ENCODE measurements at places on chromosomes 11 and 22.

GRCh38 chr11:78261367-78261766 lies 72.6 kb downstream of the USP35 start:
- DNase-seq: no peak

DNA sequence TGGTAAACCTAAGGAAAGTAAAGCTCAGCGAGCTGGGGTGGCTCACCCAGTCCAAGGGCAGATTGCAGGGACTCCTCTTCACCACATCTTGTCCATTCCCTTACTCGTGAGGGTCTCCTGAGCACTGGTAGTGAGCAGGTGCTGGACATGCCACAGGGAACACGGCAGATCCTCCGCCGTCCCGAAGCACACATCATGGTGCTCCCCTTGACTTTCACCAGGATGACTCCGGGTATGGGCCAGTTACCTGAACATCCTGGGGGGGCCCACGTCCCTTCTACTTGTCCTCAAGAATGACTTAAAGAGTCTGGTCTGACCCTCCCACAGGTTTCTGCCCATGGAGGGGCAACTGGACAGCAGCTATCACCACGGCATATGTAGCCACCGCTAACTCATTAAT lies 8.0 kb upstream of the SF1 start:
- DNase-seq: no peak

DNA sequence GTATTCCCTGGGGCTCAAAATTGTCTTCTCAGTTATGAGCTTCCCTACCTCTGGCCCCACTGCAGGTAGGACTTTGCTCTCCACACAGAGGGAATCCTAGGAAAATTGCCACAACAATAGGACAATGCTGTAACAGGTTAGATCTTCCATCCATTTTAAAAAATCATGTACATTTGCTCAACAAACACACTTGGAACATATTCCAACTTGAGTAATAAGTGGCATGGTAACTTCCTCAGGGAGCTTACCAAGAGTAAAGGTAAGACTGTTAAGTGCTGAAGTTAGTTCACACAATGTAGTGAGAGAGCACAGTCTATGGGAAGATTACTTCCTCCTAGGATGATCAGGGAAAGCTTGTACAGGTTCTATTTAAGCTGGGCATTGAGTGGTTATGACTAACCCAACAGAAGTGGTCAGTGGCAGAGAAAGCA lies 78.9 kb upstream of the BIRC3 start:
- DNase-seq: no peak

DNA sequence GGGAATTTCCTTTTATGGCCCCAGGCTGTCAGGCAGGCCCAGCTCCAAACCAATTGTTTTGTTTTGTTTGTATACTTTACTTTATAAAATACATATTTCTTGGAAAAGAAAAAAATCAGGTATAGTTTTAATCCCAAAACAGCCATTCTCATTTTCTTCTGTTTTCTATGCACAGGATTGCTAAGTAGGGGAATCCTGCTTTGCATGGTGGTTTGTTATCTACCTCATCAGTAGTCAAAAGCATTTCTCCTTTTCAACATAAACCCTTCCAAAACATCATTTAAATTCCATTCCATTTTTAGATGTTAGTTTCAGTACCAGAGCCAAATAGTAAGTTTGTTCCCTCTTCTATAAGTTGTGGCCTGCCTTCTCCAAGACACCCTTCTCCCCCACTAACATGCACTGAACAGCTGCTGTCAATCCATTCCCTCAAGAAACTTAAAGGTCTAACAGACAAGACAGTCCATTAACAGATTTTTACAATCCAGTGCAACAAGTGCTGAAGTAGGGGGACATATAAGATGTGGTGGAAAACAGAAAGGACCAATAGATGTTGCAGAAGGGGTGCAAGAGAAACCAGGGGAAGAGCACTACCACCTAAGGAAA lies 3.7 kb downstream of the ILK start:
- DNase-seq: no peak

DNA sequence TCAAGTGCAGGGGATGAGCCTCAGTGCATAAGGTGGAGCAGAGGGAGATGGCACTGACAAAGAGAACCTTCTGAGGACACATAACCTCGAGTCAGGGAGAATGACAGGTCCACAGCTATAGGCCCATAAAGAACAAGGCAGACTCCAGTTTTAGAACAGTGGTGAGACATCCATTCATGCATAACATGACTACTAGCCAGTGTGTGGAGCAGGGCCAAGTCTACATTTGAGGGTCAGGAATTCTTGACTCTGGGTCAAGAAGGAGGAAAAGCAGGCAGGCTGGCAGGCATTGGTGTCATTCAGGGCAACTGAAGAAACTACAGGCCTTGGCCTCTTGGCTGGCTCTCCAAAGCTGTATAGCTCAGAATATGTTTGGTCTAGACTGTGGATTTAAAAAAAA lies 54.9 kb downstream of the MTNR1B start:
- no peak for DNase-seq

DNA sequence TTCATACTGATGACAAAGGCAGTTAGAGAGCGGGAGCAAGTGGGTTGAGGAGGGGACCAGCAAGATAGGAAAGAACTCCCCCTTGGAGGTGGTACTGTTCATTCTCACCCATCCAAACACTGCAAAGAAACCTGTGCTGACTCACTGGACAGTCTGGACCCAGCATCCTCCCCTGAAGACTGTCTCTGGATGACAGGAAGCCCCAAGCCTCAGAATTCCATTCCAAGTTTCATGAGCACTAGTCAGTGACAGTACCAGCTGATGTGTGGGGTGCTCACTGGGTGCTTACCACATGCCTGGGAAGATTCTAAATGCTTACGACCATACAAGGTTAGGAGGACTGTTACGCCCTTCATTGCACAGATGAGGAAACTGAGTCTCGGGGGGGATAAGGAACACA lies 160.9 kb downstream of the IGLL1 start:
- no peak for DNase-seq

GRCh38 chr11:72686639-72687220 lies 12.5 kb upstream of the PDE2A start:
- DNase-seq: no peak

DNA sequence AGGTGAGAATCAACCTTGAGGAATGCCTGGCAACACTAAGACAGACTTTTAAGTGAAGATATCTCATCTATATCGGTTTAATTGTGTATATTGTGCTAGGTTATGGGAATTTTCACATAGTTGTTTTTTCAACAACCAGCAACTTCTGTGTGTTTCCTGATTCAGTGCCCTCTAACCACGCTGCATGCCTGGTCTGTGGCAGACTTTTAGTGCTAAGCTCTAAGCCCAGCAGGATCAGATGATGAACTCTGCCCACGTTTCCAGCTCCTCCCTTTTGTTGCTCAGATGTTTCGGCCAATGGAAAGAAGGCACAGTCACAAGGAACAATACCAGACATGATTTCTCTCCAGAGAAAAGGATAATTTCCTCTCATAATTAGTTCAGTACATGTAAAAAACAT lies 1.4 kb upstream of the VWA5A start:
- DNase-seq: no peak

GRCh38 chr11:76744186-76745043 lies 38.7 kb upstream of the TSKU start:
- DNase-seq: no peak

GRCh38 chr11:68387840-68388239 lies 72.7 kb upstream of the PPP6R3 start:
- no peak for DNase-seq

GRCh38 chr11:94563176-94563847 lies 3.9 kb upstream of the PIWIL4 start:
- no peak for DNase-seq

GRCh38 chr11:65401073-65401802 lies 14.8 kb downstream of the FRMD8 start:
- no peak for DNase-seq

DNA sequence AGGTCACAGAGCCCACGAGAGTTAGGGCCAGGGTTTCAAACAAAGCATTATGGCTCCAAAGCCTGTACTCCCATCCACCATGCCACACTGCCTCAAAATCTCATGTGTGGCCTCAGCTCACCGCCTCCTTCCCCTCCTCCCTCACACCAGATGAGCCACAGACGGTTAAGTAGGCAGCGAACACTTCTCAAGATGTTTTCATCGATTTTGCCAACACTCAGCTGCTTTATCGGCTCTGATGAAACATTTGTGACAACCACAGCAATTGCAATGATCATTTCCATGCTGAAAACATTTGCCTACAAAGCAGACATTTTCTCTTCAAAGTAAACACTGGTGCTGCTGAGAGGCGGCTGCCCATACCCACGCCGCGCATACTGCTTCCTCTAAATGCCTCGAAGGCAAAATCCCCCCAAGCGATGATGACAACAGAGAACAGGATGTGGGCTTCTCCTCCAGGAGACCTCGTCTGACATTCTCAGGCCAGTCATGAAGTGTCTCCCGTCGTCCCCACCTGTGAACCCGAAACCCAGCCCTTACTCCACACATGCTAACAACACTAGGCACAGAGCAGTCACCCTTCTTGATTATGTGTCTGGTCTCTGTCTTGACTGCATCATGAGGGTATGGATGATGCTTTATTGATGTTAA lies 599.2 kb downstream of the SOX6 start:
- DNase-seq: no peak

- DNase-seq: peak; percentile 90
Measured at GRCh38 chr11:66883016-66883965, 26.4 kb downstream of the LRFN4 start.

- peak; percentile 20 for DNase-seq
Measured at GRCh38 chr11:85182441-85183387, 444.4 kb downstream of the DLG2 start.

DNA sequence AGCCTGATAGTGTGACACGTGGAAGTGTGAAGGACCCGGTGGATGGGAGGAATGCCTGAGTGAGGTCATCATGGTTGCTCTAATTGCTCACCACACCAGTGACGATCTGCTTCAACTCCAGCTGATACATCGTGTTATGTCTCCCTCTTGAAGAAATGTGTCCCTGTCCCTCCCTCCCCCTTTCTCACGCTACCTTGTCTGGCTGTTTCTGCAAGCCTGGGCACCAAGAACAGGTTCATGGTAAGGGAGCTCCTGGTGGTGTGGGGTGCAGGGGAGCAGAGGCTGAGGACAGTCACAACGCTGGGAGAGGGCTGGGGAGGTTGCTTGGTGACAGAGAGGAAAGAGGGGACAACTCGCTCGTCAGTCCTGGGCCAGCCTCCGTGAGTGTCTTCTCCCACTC lies 413.4 kb downstream of the SOX6 start:
- no peak for DNase-seq

- no peak for DNase-seq
Measured at GRCh38 chr11:82796998-82797961, 63.6 kb upstream of the FAM181B start.

DNA sequence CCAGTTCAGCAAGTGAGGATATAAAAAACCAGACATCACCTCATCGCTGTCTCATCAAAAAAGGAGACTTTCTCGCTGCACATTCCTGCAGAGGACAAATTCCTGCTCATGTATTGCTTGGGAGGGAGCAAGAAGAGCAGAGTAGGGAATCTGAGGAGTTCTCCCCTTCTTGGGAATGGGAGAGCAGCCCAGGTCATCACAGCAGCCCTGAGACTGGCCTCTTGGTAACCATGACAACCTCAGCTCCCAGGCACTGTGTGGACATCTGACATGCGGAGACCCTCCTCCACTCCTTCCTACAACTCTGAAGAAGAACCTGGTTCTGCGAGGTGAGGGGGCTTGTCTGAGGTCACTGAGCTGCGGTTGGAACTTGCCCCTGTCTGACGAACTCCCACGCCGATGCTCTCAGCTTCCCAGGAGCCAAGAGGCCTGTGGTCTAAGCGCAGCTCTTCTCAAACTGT lies 17.9 kb downstream of the RFPL1 start:
- DNase-seq: no peak

DNA sequence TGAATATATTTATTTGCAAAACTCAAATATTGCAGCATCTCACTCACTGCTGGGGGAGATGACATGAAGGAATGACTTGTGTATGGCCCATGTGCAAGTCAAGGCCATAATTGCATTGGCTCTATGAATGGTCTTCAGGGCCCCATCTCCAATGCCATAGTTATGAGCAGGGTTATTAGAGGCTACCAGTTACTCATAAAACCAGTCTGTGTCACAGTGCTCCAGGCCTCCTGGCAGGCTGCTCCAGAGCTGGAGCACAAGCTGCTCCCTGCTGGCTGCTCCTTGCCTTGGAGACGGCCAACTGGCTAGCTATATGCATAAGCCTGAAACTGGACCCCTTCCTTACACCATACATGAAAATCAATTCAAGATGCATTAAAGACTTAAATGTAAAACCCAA lies 145.7 kb downstream of the TRPC6 start:
- DNase-seq: no peak

- DNase-seq: no peak
Measured at GRCh38 chr11:122749005-122749687, 89.2 kb upstream of the CRTAM start.

DNA sequence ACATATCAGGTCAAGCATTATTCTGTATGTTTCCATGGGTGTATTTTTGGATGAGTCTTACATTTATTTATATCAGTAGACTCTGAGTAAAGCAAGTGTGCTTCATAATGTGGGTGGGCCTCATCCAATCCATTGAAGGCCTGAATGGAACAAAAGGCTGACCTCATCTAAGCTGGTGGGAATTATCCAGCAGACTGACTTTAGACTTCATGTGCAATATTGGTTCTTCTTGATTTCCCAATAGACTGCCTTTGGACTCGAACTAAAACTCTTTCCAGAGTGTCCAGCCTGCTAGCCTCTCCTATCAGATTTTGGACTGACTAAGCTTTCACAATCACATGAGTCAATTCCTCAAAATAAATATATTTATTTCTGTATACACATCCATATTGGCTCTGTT lies 116.2 kb downstream of the KIF18A start:
- DNase-seq: no peak

- DNase-seq: no peak
Measured at GRCh38 chr22:48366056-48366455, 1461.6 kb downstream of the BRD1 start.

GRCh38 chr22:38413085-38414008 lies 41.7 kb downstream of the KCNJ4 start:
- DNase-seq: peak; percentile 75

DNA sequence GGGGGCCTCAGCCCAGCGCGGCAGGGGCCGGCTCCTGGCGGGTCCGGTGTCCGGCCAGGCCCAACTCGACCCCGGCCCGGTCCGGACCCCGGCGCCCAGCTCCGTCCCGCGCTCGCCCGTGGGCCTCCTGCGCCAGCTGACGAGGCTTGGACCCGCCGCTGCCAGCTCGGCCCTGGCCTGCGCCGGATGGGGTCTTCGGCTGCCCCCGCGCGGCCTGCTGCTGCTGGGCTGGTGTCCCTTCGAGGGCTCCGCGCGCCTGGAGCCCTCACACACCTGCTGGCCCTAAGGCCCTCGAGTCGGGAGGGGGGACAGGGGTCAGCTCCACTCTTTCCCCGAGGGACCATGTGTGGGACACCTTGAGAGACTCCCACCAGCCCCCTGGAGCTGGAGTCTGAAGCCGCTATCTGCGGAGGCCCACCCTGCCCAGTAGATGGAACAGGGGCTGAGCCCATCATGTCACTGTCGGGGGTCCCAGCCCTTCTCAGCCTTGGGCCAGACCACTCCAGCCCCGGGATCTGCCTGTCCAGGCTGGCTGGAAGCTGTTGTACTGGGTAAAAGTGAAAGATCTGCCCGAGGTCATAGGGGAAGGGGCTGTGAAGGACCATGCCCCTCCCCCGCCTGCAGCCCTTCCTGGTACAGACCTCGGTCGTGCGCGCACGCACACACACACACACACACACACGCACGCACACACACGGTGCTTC lies 768 bp upstream of the CDKN1C start:
- DNase-seq: no peak

GRCh38 chr11:78595436-78596130 lies 20.9 kb upstream of the NARS2 start:
- DNase-seq: no peak

Data from NCI-H345 (cell line).